ENCODE measurements at places on chromosomes 4 and X. TPM values are rescaled to one million over a fixed set of nuclear protein-coding genes. Genes with fewer than 3 reads are reported as not detected.

The DGKK gene
- polyA plus RNA-seq: not detected

The SYTL4 gene
- polyA plus RNA-seq: not detected

The MXRA5 gene
- polyA plus RNA-seq: not detected

The FGF2 gene
- not detected for polyA plus RNA-seq

The MAGEB6B gene
- polyA plus RNA-seq: not detected

The FHDC1 gene
- polyA plus RNA-seq: not detected

The SPIN3 gene
- polyA plus RNA-seq: 4.4 TPM

The TGIF2LX gene
- polyA plus RNA-seq: not detected

The CCKAR gene
- polyA plus RNA-seq: not detected

The TEX13D gene
- not detected for polyA plus RNA-seq

DNA sequence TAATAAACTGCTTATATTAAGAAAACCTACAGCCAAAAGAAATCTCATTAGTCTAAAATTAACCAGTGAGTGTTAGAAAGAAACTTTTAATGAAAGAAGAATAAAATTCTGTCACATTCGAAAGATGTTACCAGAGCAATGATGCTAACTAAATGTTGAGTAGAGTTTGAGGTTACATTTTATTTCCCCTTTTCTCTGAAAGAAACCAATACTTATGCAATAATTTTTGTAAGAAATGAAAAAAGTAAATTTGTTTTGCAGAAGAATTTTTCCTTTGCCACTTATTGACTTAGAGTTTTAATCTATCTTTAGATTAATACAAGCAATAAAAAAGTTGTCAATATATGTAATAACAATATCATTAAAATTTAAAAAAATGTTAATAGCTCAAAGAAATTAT, 574.0 kb upstream of the GALNTL6 start:
- no peak for DNase-seq

DNA sequence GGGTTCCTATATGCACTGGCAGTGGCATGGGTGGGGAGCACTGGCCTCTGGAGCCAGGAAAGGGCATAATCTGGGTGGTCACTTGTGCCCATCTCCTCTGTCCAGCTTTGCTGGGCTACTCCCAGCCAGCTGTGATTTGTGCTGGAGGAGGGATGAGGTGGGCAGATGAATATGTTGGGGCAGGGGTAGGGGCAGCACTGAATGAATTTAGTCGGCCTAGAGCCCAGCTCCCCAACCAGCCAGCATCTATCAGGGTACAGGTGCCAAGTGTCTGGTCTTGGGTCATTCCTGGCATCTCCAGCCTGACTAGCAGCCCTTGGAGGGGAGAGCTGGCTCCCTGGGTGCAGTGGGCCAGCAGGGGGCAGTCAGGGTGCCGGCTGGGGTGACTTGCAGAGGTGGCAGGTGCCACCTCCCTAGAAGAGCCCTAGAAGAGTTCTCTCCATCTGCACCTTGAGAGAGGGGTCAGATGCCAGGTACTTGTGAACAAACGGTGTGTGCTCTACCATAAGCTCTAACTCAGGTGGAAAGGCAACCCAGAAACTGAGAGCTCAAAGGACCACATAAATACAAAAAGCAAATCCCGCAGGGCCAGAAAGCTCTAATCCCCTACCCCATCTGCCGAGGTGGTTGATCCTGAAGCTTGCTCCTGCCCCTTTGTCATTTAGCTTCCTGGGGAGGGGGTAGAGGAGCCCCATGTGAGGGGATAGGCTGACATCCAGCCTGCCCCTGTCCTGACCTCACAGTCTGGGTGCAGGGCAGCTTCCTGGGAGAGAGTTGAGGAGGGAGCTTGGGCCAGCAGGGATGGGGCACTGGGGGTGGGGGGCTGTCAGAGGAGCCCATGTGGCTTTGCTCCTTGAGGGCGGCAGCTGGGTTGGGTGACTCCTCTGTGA, 2.2 kb downstream of the SORCS2 start:
- no peak for DNase-seq

- DNase-seq: no peak
Observed at GRCh38 chr4:137601934-137602333, 69.6 kb upstream of the PCDH18 start.

DNA sequence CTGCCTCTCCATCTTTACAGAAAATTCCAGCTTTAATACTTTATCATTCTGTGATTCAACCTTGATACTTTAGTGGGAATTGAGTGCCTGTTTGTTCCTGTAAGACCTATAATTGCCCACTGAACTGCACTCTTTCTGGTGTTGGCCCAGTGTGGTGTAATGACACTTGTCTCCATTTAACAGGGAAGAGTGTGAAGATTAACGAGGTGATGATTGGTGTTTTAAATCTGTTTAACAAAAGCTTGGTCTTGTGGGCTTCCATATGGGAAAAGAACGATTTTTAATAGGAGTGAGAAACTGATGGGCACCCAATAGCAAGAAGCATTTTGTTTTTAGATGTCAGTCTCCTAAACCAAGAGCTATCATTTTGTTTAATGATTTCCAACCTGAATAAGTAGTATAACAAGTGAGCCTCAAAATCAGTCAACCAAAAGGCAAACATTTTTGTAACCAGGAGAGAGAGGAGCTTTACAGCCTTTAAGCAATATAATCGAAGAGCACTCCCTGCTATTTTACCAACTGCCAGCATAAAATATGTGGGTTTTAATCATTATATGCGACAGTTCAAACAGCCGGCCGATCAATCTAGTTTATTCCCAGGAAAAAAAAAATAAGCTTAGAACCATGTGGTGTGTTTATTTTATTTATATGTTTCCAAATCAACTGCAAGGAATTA, 50.2 kb downstream of the SUPT20HL1 start:
- DNase-seq: no peak

DNA sequence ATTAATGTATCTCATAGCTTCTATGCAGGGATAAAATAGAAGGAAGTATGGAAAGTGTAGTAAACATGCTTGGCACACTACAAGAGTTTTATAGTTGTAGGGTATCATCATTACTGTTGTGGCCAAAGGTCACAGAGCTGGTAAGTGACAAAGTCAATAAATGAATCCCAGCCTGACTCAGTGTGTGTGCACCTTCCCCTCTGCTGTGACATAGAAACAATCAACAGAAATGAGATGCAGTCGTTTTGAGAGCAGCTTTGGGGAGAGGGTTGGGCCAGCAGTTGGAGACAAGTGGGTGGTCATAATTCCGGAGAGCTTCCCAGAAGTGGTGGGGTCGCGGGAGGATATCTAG, 82.4 kb upstream of the RBPJ start:
- DNase-seq: no peak

DNA sequence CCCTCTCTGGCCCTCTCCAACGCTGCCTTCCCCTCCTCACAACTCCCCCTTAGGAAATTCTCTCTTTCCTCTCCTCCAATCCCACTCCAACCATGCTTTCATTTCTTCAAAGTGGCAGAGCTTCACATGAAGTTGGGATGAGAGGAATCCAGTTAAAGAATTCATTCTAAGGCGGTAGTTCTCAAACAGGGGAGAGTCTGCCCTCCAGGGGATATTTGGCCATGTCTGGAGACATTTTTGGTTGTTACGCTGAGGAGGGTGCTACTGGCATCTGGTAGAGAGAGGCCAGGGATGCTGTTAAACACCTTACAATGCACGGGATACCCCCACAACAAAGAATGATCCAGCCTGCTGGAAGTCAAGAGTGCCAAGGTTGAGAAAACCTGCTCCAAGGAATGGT, 40.5 kb upstream of the PHKA2 start:
- DNase-seq: no peak

DNA sequence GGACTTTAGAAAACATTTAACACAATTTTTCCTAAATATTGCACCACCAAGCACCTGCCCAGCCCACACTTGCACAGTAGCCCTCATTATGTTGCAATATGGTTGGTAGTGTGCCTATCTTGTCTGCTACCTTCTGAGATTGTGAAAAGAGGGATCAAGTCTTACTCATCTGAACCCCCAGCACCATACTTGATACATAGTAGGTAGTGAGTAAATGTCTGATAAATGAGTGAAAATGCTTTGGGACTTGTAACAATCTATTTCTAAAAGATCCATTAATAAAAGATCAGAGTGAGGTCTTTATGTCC, 118.4 kb upstream of the MED14 start:
- no peak for DNase-seq

DNA sequence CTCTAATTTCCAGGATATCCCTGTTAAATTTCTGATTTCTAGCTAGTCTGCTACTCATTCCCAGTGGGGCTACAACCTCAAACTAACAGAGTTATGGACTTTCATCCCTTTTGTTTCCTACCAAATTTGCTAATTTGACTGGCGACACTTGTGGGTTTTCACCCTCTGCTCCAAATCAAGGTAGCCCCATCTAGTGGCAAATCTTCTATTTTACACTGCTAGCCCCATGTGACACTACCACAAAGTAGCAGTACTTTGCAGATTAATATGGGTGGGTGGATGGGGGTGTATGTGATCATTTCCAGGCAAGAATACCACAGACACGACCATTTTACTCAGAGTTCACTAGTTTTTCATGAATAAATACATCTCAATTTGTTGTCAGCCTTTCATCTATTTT, 150.3 kb downstream of the MSL3 start:
- DNase-seq: no peak

DNA sequence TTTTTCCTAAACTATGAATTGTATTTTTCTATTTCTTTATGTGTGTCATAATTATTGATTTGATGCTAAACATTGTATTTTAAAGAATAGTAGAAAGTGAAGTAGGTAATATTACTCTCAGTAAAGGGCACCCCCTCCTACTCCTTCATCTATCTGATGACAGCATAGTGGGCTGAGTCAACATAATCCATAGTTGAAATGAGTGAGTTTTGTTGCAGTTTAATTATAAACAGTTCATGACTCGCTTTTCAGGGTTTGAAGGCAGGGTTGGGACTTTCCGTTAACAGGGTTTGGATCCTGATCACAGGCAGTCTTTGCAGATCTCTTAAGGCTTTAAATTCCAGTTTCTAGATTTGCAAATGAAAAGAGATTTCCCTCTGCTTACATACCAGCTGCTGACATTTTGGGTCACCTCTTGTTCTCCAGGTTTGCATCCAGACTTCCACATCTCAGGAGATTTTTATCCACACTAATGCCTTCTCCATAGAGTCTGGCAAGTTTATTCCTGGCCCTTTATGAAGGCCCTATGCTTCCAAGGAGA, 54.0 kb upstream of the TACR3 start:
- DNase-seq: no peak

DNA sequence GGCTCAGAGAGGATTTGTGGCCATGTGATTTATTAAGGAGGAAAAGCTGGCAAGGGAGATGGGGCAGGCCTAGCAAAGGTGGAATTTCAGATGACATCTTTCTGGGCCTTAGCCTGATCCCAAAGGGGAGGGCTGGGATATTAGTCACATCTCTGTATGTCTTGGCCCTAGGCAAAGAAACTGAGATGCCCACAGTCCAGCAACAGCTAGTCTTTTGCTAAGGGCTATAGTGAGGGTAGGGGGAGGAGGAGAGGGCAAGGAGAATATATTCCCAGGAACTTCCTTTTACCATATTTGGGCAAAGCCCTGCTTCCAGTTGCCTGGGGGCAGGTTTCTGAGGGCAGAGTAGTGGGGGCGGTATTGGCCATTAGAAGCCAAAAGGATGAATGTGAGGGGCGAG, 209.8 kb upstream of the NR3C2 start:
- DNase-seq: no peak
